ENCODE measurements at places on chromosomes 7 and 10.

GRCh38 chr7:94832051-94832450 lies 75.3 kb upstream of the PPP1R9A start:
- no peak for DNase-seq

GRCh38 chr10:115879372-115880089 lies 393.5 kb downstream of the GFRA1 start:
- DNase-seq, result no peak

DNA sequence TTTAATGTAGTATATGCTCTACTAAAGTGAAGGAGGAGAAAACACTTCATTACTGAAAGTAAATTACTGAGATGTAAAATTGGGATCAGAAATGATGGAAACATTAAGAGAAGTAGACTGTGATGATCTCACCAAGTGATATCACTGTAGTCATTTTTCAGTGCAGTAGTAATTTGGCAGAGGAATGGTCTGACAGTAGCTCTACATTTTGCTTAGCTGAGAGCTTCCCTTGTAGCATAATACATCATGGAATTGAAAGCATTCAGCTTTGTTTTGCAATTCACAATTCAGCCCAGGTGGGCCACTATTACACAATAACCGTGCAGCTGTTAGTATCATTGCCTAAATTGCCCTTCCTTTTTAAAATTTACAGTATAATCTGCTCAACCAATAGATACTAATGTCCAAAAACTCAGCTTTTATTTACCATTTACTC lies 19.4 kb upstream of the CABCOCO1 start:
- DNase-seq, result no peak

DNA sequence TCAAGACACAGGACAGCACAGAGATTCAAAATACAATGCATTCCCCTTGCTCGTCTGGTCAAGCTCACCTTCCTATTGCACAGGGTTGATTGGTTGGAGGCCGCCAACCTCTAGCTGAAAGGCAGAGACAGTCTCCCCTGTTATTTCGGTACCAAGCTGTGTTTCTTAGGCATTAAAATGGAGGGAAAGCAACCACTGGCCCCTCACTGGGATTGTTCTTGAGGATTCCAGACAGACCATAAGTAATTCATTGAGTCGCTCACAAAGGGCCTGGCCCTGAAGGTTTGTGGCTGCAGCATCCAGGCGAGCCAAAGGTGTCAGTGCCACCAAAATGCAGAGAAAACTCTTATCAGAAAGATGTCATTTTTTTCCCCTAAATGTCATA lies 81.2 kb downstream of the PARP12 start:
- no peak for DNase-seq

DNA sequence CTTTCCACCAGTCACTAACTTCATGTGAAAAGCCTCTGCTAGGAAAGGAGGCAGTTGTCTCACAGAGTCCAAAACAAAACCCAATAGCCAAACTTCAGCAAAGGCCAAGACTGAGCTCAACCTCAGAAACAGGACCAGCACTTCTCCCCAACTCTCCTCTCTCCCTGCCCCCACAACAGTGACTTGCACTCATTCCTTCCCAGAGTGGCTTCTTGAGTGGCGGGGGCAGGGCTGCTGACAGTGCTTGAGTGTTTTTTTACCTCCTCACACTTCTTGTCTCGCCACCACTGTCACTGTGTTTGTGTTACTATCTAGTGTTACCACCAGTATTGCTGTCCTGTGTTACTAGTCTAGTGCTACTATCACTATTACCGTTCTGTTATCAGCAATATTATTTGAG lies 206.8 kb downstream of the KLF6 start:
- no peak for DNase-seq

- no peak for DNase-seq
These were observed 543.6 kb upstream of the GALNT17 start for GRCh38 chr7:70588191-70588921.

DNA sequence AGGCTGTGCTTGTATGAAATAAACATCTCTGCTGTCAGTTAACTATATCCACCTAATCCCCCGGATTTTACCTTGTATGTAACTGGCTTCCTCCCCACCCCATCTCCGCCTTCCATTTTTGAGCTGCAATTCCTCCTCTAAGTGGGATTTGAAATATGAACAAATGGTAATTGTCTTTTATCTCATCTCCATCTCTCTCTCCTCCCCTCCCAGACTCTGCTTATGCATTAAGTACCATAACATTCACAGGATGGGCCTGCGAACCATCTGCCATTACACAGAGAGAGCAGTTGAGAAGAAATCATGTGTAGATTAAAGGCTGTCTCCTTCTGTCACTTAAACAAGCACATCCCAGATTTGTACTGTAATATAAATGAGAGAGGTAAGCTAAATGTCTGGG lies 1169.9 kb downstream of the TYW1 start:
- DNase-seq, result no peak

DNA sequence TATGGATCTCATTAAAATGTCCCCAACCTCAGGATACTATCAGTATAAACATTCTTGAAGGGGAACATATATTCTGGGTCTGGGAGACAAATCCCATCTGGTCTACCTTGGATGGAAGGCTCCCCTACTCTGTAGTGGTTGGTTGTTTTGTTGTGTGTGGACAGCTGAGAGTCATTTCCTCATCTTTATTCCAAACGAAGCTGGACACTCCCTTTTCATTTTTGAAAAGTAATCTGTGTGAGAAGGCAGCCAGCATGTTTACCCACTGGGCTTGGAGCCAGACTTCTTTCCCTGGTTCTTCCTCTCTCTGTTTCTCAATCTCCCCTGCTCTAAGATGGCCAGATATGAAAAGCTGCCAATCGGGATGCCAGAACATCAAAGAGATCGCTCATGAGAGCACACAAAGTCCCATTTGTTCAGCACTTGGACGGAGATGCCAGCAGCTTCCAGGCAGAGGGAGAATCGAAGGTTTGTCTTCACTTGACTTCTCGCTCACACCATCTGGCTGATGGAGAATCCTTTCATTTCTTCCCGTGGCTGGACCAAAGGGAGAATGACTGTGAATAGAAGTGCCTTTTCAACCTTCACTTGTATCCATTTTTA lies 108.1 kb upstream of the AGR3 start:
- no peak for DNase-seq

- DNase-seq, result no peak
These were observed 110.4 kb downstream of the PON1 start for GRCh38 chr7:95213809-95214492.

Measured in cortex of kidney (tissue), 1 donor.